ENCODE measurements at places on chromosomes 7 and 10.

- DNase-seq: no peak
Measured at GRCh38 chr10:53537508-53537907, 764.9 kb upstream of the MBL2 start.

DNA sequence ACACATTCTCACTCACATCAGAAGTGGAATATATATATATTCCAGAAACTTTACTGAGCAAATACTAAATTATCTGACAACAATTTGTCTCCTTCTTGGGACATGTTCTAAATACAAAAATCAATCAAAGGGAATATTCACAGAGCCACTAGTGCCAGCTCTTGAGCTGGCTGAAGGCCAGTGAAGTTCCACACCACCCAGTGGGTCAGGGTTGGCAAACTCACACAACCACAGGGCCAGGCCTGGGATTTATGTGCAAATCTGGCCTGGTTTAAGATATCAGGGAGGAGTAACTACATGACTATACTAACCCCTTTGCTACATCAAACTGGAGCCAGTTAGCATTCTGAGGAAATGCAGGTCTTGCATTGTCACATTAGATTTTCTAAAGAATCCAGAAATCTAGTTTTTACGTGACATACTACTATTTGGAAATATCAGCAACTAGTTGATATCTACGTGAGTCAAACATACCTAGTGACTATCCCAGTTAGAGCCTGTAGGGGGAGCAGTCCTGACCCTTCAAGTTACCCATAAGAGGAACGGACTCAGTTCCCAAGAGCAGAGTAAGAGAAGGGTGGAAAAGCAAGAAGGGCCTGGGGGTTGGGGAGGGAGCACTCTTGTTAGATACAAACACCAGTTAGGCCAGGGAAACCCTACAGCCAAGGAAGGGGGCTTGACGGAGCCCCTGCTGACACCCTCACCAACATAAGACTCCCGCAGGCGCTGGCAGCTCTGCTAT, 600.4 kb downstream of the KCNMA1 start:
- no peak for DNase-seq

GRCh38 chr10:123796736-123797135, 94.9 kb downstream of the CPXM2 start:
- no peak for DNase-seq

- DNase-seq: no peak
Measured at GRCh38 chr7:55185321-55185802, 166.5 kb downstream of the EGFR start.

GRCh38 chr7:149670288-149670687, 103.1 kb downstream of the ZNF467 start:
- DNase-seq: no peak

- DNase-seq: no peak
Measured at GRCh38 chr7:80661729-80662128, 23.3 kb downstream of the CD36 start.

GRCh38 chr10:4527281-4527970, 298.6 kb upstream of the AKR1E2 start:
- DNase-seq: no peak

DNA sequence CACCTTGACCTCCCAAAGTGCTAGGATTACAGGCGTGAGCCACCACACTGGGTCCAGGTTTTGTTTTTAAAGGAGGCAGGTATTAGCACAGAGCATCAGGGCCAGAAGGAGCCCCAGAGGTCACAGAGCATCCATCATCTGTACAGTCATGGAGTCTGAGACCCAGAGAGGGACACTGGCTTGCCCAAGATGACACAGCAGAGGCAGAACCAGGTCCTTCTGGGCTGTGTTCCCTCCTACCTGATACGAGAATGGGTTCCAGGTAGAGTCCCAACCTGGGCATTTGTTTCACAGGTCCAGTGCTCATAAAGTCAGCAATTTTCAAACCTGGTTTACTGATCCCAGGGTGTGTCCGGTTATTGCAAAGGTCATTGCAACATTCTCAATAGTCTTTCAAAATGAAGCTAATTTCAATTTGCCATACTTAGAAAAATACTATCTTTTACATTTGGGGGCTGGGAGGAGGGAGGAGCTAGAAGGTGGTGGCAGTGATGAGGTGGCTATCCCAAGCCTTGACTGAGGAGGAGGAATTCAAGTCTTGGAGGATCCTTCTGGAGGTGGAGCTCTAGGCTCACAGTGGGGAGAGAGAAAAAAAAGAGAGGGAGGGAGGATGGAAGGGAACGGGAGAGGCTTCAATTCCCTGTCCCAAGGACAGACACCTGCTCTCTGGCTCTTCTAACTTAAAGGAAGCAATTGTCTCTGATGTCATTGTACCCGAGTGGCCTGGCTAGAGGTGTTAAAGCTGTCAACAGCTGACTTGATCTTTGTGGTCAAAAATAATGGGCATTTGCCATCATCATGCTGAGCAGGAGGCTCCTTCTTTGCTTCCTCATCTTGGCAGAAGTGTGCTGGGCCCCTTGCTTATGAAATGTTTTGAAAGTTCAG, 8.1 kb downstream of the MXI1 start:
- no peak for DNase-seq

DNA sequence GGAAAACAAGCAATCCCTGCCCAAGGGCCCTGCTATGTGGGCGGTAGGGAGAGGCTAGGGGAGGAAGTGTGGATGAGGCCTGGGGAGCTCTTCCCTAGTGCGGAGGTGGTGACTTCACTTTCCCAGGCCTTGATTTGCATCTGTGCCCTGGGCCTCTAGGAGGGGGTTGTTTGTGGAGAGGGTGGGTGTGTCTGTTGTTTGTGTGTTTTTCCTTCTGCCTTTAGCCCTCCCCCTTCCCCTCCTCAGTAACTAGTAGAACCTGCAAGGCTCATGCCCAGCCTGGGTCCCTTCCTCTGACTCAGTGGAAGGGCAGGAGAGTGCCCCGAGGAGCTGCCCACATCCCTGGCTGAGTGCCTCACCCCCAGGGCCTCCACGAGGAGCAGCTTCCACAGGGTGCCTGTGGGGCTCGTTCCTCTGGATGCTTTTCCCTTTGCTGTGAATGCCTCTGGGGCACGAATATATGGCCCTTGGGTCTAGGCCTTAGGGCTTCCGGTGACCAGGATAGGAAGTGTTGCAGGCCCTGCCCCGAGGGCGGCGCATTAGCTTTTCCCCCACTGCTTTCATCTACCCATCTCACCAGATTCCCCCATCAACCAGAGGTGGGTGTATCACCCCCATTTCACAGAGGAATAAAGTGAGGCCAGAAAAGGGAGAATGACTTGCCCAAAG, 89.4 kb upstream of the DUSP5 start:
- DNase-seq: no peak

GRCh38 chr7:112508404-112508803, 27.6 kb downstream of the LSMEM1 start:
- DNase-seq: no peak
